ENCODE measurements at places on chromosomes 16 and 17.

- DNase-seq = peak; percentile 89
Measured at GRCh38 chr17:7173687-7174602, 5.2 kb downstream of the ASGR1 start.

GRCh38 chr17:12509801-12510200 is 155.9 kb upstream of the MYOCD start:
- no peak for DNase-seq

DNA sequence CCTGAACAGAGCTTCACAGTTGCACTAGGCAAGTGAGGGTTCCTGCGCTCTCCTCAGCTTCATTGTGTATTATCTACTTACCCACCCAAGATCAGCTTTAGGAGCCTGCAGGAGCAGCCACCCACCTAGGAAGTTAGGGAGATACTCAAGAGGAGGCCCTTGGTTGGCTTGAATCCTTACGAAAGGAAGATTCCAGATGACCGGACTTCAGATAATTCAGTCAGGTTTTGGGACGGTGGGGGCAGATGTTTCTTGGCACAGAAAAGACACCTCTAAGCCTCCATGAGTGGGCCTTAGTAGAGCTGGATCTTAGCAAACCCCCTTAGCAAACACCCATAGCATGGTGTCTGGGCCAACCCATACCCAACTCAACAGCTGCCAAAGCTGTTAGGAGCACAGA is 2.4 kb upstream of the CBFB start:
- no peak for DNase-seq

DNA sequence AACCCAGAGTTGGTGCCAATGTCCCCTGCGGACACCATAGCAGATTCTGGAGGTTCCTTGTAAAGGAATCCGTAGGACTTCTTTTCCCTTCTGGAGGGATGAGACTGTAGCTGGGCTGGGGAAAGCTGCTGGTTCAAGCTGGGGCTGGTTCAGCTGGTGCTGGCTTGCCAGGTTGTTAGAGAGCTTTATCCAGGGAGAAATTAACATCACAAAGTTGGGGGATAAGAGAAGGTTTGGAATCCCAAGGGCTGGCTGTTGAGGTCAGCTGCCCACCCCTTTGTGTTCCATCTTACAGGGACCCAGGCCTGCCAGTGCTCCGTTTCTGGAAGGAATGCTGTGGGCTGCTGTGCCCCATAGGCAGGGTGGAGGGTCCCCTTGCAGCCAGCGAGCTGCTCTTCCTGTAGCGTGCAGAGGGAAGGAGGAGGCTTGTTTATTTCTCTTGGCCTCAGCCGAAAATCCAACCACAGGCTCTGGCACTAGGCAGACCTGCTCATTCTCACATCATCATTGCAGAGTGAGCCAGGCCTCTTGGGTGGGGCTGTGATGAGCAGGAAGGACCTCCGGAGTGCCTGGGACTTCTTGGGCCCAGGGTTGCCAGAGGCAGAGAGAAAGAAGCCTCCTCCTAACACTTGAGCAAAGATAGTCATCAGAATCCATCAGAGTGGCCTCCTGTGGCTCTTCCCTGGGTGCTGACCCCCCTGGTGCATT is 251.1 kb downstream of the SEC14L1 start:
- DNase-seq = no peak

GRCh38 chr16:73670836-73671820 is 623.2 kb upstream of the ZFHX3 start:
- no peak for DNase-seq

DNA sequence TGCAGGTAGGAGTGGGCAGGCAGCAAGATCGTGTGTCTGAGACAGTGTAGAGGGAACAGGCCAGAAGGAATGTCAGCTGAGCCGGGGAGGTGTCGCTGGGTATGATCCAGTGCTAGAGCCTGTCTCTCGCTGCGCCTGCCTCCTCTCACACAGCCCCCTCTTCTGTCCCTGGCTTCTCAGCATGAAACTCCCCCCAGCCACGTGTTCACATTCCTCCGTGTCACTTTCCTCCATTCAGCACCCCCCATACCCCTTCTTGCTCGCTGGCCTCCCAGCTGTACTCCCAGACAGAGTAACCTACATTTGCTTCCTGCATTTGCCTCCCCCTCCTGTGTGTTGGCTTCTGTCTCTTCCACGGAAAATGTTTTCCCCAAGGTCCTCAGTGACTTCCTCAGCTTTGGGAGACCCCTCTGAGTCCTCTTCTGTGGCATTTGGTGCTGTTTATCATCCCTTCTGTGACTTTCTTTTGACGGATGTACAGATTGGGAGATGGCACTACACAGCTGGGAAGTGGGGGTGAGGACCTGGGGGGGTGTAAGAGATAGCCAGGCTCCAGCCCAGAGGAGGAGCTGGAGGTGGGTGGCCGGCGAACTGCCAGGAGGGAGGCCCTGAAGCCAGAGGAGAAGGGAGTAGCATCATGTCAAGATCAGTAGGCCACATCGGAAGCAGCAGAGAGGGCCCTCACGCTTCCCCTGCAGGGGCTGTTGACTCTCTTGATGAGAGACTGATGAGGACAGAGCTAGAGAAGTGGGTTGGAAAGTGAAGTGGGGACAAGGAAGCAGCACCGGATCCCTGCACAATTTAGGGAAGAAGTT is 19.2 kb downstream of the SGF29 start:
- peak; percentile 45 for DNase-seq

DNA sequence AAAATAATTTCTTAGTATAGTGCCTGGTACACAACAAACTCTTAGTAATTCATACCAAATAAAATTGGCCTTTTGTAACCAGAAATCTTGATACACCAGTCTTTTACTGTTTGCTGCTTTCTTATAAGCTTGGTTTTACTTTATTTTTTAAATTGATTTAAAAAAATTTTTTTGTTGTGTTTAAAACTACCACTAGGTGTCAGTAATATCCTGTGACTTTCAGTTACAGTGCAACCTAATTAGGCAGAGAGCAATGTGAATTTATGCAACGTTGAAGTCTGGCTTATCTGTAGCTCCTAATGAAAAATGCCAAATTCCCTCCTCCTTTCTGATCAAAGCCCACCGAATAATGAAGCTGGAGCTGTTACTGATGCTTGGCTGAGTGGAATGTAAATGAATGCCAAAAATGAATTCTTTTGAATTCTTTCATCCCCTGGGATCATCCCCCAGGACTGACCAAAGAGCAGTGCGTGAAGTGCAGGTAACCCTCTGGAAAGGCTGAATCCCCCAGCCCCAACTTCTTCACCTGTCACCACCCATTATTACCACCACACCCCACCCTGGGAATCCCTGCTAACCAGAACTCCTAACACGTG is 3.8 kb downstream of the ERCC4 start:
- no peak for DNase-seq

DNA sequence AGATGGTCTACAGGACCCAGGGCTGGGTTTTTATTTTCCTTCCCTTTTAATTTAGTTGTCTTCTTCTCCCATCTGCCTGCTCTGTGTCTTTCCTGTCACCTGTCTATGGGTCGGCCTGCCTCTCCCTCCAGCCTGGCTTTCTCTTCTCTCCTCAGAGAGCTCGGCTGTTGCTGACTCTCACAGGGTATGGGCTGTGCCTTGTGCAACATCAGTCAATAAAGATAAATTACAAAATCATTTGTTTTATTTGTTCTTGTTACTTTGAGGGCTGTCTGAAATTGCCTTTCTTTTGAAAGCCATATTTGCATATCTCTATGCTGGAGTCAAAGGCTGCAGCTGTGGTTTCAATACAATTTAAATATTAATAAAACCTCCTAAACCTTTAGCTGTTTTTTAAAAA is 15.6 kb downstream of the RND2 start:
- no peak for DNase-seq

DNA sequence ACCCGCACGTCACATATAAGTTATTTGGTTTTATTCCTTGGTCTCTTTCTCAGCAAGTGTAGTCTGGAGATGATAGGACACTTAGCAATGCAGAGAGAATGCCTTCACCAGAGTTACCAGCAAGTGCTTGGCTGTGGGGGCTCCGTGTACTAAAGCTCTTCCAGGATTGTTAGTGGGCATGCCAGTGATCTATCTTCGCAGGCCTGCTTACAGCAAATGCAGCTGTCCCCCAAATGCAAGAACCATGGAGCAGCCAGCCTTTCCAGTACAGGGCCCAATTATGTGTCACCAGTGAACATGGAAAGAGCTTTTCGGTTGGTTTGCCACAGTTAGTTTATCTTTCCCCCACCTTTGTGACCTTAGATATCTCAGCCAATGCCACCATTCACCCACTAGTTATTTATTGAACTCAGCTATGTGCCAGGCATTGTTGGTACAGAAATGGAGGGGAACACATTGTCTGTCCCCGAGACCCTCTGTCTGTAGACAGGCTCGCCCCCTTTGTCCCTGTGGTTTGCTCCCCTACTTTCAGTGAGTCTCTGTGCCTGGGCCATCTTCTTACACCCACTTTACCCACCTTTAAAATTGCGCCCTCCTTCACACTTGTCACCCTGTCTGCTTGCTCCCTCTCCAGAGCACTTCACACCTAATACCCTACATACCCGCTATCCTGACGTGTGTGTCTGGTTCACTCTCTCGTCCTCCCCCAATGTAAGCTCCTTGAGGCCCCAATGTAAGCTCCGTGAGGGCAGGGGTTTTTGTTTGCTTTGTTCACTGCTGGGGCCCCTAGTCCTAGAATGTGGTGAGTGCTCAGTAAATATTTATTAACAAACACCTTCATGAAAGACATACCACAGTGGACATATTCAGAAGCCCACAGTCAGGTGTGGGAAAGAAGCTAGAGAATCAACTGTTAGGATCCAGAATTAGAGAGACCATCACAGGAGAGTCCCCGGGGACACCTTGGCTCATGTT is 13.3 kb downstream of the USP10 start:
- DNase-seq = no peak

- DNase-seq = no peak
Measured at GRCh38 chr17:17675416-17675815, 5.8 kb upstream of the RAI1 start.

- no peak for DNase-seq
Measured at GRCh38 chr17:21210411-21211076, 3.4 kb downstream of the TMEM11 start.

- DNase-seq = no peak
Measured at GRCh38 chr16:26981266-26981938, 85.3 kb upstream of the C16orf82 start.

DNA sequence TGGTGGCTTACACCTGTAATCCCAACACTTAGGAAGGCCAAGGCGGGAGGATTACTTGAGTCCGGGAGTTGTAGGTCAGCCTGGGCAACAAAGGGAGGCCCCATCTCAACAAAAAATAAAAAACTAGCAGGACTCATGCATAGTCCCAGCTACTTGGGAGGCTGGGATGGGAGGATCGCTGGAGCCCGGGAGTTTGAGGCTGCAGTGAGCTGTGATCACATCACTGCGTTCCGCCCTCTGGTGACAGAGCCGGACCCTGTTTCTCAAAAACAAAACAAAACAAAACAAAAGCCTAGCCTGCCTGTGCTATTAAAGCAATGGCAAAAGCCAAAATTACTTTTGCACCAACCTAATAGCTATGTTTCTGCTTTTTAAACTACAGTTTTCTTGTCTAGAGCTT is 1.5 kb downstream of the FCSK start:
- DNase-seq = no peak

GRCh38 chr17:56587298-56587697 is 6.2 kb upstream of the NOG start:
- DNase-seq = no peak

DNA sequence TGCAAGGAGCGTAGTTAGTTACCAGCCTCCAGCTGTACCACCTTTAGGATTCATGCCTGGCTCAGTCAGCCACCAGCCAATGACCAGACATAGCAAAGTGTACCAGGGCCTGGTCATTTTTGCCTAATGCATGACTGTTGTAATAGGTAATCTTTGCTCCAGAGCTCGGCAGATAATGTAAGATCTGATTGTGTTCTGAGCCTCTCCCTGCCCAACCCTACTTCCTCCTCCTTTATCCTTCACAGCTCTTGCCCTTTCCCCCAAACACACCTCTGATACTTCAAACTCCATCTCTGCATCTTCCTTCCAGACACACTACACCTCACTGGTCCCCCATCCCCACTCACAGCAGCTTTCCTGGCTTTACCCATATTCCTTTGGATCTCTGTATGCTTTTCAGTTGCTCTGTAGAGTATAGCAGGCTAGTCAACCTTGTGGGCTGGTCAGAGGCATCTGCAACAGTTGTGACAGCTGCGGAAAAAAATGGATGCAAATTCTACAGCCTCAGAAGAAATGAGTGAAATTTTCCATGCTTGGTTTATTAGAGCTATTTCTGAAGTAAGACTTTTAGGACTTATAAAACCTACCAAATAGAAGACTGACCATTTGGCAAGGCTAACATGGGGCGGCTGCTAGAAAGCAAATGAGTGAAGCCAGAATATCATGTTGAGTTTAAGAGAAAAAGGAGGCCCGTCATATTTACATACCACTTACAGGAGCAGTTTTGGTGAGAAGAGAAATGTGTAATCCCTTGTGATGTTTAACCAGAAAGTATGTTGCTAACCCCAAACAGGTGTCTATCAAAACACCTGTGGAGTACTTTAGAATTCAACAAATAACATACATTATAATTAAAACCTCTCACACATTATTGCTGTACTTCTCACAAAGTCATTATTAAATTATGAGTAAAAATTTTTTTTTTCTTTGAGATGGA is 19.9 kb upstream of the C16orf87 start:
- no peak for DNase-seq

Data from posterior cingulate gyrus (tissue), 11 donors.